ENCODE measurements at places on chromosomes 11 and 22.

GRCh38 chr11:47372422-47372821, 5.9 kb downstream of the SPI1 start:
- no peak for DNase-seq

DNA sequence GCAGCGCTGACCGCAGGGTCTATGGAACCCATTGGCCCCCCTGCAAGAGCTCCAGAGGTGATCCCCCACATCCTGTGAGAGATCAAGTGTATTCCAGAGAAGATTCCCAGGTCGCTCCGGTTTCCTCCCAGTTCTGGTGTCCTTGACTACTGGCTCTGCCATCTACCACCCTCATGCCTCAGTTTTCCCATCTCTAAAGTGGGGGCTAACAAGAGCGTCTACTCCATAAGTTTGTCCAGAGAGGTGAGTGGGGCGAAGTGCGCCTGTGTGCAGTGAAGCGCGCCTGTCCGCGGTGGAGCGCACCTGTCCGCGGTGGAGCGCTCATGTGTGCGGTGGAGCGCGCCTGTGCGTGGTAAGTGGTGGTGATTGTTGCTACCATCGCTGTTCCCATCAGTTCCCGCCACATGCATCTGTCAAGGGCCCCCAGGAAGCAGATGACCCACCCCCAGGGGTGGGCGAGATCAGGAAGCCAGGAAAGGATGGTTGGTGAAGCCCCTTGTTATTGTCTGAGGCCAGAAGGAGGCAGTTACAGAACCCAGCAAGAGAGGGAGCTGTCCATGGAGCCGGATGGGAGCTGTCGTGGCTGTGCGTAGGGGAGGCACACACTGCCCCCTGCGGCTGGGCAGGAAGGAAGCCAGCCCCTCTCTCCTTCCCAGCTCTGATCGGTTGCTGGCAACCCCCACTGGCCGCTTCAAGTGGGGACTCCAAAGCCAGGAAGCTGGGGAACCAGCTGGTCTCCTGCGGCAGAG, 73.2 kb upstream of the FGF3 start:
- DNase-seq = no peak

DNA sequence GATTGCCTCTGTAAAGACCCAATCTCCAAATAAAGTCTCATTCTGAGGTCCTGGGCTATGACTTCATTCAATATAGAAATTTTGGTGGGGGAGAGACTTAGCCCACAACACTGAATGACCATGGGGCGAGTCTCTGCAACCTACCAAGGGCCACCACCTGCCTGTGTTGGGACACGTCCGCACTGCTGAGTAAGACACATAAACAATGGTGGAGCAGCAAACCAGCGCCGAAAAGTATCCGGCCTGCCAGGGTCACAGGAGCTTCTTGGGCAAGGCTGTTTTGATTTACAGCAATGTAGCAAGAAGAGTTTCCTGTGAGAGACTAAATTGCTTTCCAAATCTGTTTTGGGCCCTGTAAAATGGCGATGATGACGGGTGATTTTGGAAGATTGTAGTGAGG, 122.3 kb downstream of the SHANK2 start:
- DNase-seq = no peak

GRCh38 chr22:39181356-39181755, 28.9 kb upstream of the CBX7 start:
- DNase-seq = no peak

DNA sequence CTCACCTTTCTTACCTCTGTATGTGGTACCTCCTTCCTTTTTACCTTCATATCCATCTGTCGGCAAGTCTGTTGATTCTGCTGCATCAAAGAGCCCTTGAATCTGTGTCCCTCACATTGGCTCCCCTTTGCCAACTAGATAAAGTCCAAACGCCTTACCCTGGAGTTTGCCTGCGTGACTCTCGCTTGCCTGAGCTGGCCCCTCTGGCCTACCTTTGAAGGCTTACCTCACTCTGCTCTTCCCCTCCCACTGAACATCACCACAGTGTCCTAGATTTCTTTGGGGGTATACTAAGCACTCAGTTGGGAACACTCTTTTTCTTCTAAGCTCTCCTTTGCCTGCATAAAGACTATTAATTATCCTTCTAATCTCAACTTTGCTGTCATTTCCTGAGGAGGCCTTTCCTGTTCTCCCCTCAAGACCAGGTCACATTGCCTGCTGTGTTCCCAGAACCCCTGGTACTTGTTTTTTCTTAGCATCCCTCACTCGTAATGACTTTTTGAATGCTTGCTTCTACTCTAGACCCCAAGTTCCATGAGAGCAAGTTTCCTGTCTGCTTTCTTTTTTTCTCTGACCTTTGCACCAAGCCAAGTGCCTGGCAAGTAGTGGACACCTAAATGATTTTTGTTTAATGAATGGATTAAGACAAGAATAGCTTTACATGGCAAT, 67.8 kb upstream of the ADORA2A start:
- DNase-seq = no peak

DNA sequence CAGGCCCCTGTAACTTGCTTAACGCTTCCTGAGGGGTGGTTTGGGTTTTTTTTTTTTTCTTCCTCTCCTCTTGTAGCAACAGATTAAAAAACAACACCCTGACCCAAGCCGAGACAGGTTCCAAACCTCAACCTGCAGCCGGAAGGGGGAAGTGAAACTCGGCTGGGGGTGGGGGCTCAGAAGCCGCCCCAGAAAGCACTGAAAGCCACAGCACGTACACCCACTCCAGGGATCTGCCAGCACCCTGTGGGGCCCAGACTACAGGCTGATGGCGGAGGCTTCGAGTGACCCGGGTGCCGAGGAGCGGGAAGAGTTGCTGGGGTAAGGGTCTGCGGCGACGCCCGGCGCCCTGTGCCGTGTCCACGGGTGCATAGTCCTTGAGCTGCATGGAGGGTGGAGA, at the start of gene LSP1:
LSP1 (plus strand) TSS at position 208 of the 400 bp plus-strand sequence; CDS start at position 269, 61 bp downstream.
- DNase-seq = no peak

DNA sequence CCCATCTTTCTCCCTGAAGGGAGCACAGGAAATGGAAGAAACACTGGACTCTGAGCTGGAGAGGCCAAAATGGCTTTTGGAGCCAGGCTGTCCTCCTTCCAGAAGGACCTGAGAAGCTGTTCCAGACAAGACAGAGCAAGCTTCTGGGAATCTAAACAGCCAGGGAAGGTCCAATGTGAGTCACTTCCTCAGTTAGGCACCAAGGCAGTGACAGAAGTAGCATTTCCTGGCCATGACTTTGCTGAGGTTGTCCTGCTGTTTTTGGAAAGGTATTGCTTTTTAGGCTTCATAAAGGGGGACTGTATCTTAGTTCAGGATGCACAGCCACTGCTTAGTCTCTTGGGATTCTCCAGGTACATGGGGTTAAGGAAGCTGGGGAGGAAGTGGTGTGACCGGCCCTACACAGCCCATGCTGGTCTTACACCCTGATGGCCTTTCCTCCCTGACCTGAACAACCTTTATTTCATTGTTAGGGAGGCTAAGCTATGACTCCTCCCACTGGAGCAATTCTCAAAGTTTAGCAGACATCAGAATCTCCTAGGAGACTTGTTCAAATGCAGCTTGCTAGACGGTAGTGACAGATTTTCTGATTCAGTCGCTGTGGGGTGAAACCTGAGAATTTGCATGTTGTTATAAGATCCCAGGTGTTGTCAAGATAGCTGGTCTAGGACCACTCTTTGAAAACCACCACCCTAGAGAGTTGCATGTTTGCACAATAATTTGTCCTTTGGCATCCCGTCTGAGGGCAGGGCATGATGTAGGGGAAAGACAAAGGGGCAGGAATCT, 6.8 kb upstream of the INSC start:
- DNase-seq = no peak

- no peak for DNase-seq
Observed at GRCh38 chr11:1153951-1154493, 3.7 kb upstream of the MUC5AC start.

DNA sequence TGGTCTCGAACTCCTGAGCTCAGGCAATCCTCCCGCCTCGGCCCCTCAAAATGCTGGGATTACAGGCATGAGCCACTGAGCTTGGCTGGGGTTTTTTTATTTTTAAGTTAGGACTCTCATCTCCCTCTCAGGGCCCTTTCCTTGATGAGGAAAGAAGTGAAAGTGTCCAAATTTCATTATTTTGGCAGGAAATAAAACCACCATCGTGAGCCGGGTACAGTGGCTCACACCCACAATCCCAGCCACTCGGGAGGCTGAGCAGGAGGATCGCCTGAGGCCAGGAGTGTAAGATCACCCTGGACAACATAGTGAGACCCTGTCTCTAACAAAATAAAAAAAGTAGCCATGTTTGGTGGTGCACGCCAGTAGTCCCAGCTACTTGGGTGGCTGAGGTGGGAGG, 99.4 kb downstream of the FBXO7 start:
- DNase-seq = no peak

DNA sequence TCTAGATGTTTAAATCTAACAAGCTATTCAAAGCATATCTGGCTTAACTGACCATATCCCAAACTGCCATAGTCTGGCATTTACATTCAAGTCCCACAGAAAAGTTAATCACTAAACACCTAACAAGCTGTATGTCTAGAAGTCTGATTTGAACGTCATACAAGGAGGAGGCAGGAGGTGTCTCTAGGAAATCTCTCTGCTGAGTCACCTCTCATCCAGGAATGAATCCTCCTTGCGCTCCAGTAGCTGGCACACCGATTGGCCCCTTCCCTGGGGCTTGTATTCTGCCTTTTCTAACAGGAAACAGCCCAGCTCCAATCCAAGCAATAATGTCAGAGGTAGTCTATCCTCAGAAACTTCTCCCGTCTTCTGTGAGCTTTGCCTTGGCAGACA, 31.8 kb downstream of the FEZ1 start:
- no peak for DNase-seq

DNA sequence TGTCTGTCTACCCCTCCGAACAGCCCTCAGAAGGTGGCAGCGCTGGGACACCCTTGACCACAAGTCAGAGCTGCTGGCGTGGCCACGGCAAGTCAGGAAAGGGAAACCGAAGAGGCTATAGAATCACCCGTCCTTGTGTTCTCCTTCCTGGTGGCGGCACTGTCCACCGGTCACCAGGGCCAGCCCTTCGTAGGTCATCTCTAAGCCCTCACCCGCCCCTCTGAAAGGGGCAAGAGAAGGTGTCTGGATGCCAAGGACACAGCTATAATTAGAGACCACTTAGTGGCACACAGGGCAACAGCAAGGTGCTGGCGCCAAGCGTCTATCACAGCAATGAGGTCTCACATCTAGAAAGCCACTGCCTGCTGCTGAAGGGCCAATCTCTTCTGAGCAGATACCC, 320.9 kb downstream of the SHANK2 start:
- DNase-seq = no peak

DNA sequence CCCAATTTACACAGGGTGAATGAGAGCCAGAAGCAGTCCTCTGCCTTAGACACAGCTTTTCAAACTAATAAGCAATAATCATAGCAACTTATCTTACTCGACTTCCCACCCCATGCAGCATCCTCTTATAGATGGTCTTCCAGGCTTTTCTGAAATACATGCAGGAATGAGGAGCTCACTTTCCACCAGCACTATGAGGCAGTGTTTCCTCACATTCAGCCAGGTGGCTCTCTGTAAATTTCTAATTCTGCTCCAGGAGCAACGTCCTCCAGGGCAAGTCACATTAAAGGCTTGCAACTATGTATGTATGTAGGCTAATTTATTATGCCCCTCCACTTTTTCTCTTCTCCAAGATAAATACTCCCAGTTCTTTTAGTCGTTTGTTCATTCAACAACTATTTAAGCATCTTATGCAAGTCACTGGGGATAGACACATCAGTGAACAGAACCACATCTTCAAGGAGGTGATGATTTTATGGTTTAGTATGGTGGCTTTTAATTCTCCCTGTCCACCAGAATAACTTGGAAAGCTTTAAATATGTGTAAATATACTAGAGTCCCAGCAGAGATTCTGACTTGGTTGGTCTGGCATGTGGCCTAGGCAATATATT, 59.9 kb downstream of the PAK1 start:
- DNase-seq = no peak

- no peak for DNase-seq
Observed at GRCh38 chr11:92048415-92048814, 176.2 kb upstream of the FAT3 start.

GRCh38 chr11:130118636-130119387, 40.8 kb upstream of the ST14 start:
- no peak for DNase-seq
